ENCODE measurements at places on chromosomes 5 and 9.
A peak's percentile ranks its signal among the peaks of the same experiment; 100 is the strongest.

- DNase-seq, result no peak
These were observed 73.7 kb downstream of the MAP1B start for GRCh38 chr5:72180925-72181324.

DNA sequence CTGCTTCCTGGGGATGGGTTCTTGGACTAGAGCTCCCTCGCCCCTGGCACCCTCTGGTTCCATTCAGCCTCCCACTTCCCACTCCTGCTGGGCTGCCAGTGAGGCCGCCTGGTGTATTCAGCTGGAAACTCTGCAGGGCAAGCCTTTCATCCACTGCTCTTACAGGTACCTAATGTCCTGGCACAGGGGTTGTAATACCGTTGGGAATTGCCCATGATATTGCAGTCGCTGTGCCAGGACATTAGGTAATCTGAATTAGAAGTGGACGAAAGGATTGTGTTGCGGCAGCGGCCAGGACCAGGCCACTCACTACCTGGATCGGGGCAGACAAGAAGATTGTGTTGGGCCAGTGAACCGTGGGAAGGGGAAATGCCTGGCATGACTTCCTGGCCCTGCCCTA, 13.1 kb downstream of the TMOD1 start:
- DNase-seq, result no peak

DNA sequence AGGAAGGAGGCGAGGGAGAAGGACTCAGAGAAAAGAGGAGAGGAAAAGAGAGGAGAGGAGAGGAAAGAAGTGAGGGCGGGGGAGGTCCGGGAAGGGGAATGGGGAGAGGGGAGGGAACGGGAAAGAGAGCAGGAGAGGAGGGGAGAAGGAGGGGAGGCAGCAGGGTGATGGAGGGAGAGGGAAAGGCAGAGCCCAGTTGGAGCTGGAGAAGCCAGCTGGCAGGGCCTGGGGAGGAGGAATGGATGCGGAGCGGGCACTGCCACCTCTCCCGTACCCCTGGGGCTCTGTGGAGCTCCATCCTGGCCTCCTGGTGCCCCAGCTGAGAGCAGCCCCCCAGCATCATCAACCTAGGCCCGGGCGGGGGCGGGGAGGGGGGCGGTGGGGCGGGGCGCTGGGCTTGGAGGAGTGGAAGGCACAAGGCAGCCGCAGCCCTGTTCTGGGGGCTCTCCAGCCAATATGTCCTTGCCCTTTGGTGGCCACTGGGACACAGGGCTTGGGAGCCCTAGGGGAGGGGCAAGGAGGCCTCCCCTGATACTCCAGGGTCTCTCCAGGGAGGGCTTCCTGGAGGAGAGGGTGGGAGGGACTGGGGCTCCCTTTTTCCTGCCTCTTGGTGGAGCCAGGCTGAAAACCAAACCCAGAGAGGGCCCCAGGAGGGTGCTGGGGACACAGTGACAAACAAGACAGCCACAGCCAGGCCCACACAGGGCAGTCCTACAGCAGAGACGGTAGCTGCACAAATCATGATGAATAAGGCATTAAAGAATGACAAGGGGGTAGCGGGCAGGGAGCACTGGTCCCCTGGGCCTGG, 123.7 kb downstream of the C9orf50 start:
- no peak for DNase-seq

DNA sequence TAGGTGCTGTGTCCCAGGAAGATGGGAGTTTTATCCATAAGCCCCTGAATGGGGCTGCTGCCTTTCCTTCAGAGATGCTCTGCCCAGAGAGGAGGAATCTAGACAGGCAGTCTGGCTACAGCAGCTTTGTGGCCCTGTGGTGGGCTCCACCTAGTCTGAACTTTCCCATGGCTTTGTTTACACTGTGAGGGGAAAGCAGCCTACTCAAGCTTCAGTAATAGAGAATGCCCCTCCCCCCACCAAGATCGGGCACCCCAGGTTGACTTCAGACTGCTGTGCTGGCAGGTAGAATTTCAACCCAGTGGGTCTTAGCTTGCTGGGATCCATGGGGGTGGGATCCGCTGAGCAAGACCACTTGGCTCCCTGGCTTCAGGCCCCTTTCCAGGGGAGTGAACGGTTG, 100.9 kb upstream of the DPYSL3 start:
- no peak for DNase-seq

- peak; percentile 66 for DNase-seq
These were observed 44.5 kb upstream of the ANGPTL2 start for GRCh38 chr9:127166651-127167524.

DNA sequence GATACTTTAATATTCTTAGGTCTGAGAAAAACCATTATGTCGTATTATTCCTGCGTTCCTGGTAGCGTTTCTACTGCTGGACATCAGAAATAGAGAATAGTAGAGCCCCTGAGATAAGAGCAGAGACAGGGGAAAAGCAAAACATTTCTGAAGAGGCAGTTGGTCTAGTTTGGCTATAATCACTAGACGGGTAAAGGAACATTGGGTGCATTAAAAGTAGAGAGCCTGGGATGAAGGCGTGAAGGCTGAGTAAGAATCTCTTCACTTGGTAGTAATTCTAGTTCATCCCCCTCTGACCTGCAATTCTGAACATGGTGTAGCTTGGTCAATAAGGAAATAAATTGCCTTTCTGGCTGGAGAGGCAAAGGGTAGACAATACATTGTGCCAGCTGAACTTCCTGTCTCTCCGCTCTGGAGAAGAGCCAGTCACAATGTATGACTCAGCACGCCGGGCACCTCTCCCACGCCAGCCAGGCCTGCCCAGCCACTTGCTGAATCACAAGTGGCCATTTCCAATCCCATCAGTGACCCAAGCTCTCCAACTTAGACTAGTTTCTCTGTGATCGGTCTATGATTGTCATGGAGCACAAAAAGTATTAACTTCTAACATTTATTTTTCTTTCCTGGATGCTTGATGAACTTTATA, 75.4 kb downstream of the STK32A start:
- DNase-seq, result no peak

- no peak for DNase-seq
These were observed 141.4 kb downstream of the CCDC192 start for GRCh38 chr5:127844581-127845021.

- no peak for DNase-seq
These were observed 51.9 kb upstream of the IQGAP2 start for GRCh38 chr5:76351176-76351575.

GRCh38 chr5:40676613-40677343, 2.9 kb upstream of the PTGER4 start:
- DNase-seq, result no peak

DNA sequence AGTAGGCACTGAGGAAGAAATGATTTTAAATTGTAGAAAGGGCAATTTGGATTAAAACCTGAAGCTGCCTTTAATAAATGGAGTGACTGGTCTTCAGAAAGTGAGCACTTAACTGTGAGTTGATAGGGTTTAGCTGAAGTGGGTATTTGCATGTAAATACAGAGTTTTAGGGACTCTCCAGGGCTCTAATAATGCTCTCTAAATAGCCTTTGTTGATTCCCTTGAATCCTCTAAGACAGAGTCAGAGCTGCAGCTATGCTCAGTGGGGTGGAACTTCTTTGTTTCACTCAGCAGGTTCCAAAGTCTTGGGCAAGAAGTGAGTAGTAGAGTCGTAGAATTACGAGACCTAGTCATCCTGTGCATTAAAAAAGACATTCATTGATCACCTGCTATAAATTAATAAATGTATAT, 21.4 kb downstream of the GLRA1 start:
- no peak for DNase-seq

DNA sequence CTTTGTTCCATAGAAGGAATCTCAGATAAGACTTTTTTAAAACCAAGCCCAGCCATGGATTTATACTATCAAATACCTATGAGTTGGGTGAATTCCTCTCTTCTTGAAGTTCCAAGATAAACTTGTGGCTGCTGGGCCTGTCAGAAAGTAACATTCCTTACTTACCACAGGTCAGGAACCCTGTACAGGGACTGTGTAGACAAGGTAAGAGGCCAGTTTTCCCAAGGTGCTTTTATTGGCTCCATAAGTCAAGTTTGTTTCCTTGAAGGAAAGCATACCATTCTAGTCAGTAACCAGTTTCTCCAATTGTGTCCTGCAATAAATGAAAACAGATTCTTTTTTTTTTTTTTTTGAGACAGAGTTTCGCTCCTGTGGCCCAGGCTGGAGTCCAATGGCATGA, 8.8 kb upstream of the CLTB start:
- DNase-seq, result no peak

DNA sequence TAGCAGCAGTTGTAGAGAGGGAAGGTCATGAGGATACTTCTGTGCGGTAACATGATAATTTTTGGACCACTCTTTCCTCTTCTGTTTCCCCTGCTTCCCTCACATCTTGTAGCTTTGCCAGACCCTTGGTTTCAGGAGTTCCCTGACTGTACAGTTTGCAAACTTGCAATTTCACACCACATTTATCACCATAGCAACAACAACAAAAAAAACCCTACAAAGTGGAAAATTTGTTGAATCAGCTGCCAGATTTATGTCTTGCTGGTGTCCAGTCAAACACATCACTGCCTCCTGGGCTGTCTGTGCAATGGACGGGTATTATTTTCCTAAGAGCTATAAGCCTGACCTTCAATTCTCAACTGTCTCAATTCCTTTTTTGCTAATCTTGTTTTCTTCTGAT, 751.6 kb downstream of the TLR4 start:
- no peak for DNase-seq

GRCh38 chr5:150158170-150158949, 2.7 kb upstream of the PDGFRB start:
- DNase-seq, result no peak

DNA sequence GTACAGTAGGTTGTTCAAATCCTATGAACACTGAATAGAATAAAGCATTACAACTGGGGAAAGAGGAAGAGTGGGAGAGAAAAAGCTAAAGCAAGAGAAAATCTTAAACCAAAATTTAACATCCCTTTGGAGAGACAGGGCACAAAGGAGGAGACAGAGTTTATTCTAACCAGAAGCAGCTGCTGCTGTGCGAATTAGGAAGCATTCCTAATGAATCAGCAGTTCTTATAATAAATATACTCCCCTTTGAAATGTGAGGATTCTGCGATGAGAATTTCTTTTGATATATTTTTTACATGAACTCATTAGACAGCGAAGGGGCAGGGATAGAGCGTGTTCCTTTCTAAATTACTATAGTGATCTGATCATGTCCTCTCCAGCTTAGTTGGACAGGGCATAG, 233.4 kb downstream of the DENND1A start:
- no peak for DNase-seq

- no peak for DNase-seq
These were observed 70.8 kb upstream of the HSPA9 start for GRCh38 chr5:138645778-138646575.

DNA sequence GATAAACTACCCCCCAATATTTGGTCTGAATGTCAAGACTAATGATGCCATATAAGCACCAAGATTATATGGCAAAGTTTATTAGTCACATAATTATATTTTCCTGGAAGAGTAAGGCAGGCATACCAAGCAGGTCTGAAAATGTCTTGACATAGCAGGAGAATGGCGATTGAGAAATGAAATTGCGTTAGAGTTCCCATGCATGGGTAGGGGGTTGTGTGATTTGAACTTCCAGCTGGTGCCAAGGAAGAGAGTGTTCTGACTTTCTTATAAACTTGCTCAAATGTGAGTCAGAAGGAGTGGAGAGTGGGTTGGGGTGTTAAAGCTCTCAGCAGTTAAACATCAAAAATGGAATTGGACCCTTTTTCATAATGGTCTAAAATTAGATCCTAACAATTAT, 1200.6 kb upstream of the ACO1 start:
- DNase-seq, result no peak

- DNase-seq, result no peak
These were observed 9.9 kb downstream of the FSD1L start for GRCh38 chr9:105457560-105458294.

DNA sequence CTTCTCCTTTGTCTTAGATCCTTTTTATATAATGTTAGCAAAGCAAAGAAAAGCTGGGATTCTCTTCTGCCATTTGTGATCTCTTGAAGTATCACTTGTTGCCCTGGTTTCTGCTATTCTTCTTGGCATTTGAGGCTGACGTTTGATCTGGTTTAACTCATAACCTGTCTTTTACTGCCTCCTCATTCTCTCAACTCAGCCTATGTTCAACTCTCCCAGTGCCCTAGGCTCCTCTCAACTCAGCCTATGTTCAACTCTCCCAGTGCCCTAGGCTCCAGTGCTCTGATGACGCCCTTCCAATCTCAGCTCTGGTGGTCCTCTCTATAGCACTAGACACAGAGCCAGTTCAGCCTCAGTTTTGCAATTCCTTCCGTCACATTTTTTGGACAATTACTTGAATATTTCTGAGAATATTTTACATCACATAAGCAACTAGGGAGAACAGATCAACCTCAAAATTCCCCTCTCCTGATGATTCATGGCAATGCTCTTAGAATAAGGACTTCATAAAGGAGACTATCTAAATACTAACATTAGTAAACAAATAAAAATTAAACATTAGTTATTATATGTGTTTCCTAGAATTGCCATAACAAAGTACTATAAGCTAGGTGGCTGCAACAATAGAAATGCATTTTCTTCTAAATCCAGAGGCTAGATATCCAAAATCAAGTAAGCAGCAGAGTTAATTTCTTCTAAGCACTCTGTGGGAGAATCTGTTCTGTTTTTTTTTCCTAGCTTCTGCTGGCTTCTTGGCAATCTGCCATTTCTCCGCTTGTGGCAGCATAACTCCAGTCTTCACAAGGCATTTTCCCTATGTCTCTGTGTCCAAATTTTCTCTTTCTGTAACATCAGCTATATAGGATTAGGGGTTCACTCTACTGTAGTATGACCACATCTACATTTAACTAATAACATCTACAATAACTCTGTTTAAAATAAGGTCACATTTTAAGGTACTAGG, 662.1 kb upstream of the FTMT start:
- DNase-seq, result no peak

DNA sequence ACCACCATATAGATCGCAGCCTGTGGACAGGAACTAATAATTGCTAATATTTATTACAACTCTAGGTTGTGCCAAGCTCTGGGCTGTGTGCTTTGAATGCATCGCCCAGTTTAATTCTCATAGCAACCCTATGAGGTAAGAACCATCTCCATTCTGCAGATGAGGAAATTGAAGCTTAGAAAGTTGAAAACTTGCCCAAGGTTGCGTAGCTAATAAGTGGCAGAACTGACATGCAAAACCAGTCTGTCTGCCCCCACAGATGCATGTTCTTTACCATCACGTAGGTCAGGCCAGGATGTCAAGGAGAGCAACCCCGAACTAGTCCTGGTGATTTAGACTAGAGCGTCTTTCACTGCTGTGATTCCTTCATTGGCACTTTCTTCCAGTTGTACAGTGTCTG, 15.6 kb downstream of the WWC1 start:
- DNase-seq, result no peak

GRCh38 chr9:33263131-33264002, 1.1 kb downstream of the BAG1 start:
- no peak for DNase-seq

- DNase-seq, result no peak
These were observed 74.3 kb downstream of the MUSK start for GRCh38 chr9:110742741-110743371.

DNA sequence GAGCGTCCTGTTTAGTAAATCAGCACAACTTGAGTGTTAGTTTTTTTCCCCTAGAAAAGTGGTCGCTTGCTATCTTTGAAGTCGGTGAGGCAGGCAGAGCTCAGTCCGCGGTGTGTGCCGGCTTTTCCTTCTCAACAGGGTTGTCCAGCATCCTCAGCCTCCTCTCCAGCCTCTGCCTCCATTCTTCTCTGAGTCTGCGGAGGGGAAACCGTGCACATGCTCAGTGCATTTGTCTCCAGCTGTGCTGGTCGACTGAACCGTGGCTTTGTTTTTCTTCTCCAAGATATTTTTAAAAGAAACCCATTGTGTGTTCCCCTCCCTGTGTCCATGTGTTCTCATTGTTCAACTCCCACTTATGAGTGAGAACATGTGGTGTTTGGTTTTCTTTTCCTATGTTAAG, 25.3 kb downstream of the FAM240B start:
- DNase-seq, result no peak
